NCI-H2107 (cell line): ENCODE measurements at places on chromosomes 3 and 15.

DNA sequence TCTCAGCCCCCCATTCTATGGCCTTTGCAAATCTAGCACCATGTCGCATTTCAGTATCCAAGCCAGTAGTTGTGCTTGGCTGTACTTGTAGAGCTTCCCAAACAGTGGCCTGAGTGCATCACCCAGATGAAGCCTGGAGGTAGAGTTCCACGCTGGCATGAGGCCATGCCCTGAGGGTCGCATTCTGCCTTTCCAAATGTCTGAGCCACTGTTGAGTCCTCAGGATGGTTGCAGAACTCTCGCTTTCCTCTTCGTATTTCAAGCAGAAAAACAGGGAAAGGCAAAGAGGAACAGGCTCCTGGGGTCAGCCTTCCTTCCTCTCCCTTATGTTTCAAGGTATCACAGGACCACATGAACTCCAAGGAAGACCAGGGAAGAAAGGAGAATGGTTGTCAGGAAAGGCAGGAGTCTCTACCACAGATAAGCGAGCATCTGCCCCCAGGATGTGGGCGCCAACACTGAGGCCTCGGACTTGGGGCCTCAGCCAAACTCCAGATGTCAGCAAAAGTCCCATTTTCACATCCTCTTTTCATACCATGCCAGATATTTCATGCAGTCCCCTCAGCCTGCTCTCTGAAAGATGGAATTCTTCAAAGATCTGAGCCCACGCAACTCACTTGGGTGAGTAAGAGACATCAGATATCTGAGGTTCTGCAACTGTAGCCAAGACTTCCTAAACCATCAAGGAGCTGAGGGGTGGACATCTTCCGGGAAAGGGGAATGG is 19.4 kb upstream of the PRR20G start:
- no peak for DNase-seq

DNA sequence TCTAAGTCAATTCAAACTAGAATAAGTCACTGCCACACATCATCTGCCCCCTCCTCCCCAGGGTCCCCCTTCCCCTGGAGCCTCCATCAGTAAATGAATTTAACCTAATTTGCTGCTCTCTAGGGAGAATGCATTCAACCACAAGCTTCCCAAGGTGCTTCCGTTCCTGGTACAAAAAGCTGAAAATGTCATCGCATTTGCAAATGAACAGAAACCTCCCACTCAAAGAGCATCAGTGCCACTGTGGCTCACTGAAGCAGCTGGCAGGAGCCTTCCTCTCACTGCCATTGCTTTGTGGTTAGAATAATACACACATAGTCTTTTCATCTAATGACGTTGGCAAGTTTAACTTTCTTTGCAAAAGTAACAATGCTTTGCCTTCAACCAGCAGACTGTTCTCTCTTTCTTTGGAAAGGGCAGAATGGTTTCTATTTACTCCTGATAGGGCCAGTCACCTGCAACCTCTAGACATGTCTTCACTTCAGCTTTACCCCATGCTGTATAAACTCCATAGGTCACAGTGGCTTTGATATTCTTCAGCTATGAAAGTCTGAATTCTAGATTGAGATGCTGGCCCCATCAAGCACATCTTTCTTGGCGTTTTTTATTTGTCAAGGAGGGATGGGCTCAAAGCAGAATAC is 238.1 kb downstream of the CPNE4 start:
- DNase-seq: no peak

DNA sequence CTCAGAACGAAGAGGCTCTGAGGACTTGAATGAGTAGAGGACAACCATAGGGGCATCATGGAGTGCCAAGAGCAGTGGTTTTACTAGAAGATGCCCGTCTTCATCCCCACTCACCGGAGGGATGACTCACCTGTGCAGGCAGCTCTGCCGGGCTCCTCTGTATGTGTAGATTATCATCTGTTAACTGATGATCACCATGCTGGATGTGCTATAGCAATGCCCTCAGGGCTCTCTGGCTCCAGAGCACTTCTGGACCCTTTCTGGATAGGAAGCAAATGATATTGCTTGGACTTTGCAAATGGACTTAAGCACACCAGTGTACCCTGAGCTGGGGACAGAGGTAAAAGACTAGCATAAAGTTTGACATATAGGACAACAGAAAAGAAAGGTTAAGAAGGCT is 10.2 kb upstream of the TGFBR2 start:
- DNase-seq: no peak

DNA sequence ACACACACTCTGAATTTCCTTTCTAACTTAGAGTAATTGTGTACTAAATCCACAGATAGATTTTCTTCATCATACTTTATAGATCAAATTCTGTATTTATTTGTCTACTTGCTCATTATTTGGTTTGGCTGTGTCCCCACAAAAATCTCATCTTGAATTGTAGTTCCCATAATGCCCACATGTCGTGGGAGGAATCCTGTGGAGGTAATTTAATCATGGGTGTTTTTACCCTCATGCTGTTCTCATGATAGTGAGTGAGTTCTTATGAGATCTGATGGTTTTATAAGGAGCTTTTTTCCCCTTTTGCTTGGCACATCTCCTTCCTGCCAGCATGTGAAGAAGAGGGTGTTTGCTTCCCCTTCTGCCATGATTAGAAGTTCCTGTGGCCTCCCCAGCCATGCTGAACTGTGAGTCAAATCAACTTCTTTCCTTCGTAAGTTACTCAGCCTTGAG is 198.3 kb upstream of the TGFBR2 start:
- DNase-seq: no peak

GRCh38 chr3:114484919-114485318 is 191.1 kb downstream of the TIGIT start:
- DNase-seq: no peak

DNA sequence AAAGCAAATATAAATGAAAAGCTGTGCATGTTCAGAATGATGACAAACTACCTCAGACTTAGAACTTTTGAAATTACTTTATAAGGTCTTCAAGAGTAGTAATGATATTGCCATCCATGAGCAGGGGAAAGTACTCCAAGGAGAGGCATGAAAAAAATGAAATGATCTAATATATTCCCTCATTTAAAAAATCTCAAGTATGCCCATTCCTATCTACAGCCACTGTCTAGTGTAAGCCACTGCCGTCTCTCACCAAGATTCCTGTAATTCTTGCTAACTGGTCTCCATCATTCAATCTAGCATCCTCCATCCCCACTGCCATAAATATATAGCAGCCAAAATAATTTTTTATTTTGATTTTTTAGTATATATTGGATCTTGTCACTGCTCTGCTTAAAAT is 258.8 kb downstream of the PLOD2 start:
- no peak for DNase-seq
